Stimulated activated CD4-positive, alpha-beta T cell treated with anti-CD3 and anti-CD28 coated beads, TNF-alpha, amount 100 ng/mL, for 24 hours (primary cell): ENCODE measurements at places on chromosomes 12 and 14.

DNA sequence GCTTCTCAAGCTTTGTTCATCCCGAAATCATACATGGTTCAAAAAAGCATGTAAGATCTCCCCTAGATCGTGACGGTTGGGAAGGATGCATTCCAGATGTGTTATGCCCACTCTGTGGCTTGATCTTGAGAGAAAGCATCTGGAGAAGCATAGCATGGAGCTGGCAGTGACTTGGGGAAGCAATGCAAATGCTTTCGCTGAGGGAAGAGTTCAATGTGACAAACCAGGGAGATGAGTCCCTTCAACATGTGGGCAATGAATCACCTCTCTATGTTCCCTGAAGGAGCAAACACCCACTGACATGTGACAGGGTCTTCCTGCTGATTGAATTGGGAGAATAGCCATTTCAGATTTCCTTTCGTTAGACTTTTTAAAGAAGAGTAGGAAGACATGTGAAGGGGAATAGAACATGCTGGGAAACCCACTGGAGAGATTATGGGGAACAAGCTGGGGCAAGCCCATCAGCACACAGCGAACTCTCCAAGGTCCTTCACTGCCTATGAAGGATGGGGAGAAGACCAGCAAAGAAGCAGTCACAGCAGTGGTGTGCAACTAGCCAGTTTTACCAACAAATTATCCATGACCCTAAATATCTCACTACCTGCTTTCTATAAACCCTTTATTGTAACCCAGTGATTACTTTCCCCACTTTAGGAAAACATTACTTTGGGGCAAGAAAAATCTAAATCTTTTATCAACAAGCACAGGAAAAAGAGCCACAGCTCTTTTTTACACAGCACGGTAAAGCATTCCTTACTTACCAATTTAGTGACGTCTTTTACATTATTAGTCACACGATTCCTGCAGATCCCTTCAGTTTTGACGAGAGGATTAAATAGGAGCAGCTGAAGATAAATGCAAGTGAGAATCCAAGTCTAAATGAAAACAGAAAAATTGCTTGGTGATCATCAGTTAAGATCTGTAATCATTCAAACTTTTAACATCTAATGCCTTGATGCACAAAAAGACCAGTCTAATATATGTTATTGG, 35.0 kb downstream of the KITLG start:
- DNase-seq, result no peak

GRCh38 chr12:51389302-51389999, 1.8 kb downstream of the GALNT6 start:
- DNase-seq, result no peak

- peak; percentile 18 for DNase-seq
Observed at GRCh38 chr12:53938326-53939140, at the start of gene HOXC13. Gene HOXC13, plus strand, starts transcription at chr12:53938831. Its CDS starts 76 bp downstream, at chr12:53938907.

- DNase-seq, result no peak
Observed at GRCh38 chr12:107090711-107091110, 2.6 kb downstream of the CRY1 start.

DNA sequence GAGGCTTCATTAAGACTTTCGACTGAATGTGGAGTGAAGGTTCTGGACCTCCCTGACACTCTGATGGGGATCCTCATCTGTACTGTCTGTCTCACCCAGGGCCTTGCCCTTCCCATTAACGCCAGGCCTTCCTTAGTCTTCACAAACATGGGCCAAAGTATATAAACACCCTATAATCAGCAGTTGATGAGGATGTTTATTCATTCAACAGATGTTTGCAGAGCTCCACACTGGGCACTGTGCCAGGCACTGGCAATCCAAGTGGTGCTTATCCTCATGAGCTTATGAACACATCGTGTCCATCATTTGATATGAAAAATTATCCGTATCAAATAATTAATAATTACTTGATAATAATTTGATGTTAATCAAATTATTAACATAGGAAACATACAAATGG, 454.4 kb downstream of the FUT8 start:
- no peak for DNase-seq

GRCh38 chr14:53814392-53814791, 142.2 kb downstream of the BMP4 start:
- no peak for DNase-seq

DNA sequence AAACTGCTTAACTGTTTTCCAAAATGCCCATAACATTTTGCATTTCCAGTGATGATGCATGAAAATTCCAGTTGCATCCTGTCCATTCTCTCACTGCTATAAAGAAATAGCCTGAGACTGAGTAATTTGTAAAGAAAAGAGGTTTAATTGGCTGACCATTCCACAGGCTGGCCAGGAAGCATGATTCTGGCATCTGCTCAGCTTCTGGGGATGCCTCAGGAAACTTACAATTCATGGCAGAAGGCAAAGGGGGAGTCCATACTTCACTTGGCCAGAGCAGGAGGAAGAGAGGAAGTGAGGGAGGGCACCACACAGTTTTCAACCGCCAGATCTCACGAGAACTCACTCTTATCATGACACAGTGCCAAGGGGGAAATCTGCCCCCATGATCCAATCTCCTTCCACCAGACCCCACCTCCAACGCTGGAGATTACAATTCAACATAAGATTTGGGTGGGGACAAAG, 18.2 kb upstream of the CLEC2D start:
- no peak for DNase-seq

DNA sequence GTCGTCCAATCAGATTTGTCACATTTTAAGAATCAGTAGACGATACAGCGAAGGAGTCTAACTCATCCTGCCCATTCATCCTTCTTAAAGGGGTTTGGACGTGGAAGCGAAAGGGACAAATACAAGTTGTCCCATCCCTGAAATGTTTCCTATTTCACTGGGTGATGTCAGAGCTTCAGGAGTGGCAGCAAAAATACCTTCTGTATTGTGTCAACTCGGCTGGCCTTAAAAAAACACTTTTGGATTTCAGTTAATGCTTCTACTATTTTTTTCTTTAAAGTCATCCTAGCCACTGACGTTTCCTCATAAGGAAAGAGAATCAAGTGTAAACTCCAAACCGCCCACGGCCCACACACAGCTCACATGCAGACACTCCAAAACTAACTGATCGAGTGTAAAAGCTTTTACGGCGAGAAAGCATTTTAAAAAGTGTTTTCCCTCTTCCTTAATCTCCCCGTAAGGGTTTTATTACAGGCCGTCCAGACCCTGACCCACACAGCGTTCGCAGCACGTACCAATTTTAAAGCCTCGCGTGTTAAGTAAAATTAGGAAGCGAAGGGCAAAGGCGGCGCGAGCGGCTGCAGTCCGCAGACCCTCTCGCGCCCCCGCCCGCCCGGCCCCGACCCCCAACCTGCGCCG, 593 bp downstream of the CFL2 start:
- DNase-seq, result peak; percentile 20
